ENCODE measurements at places on chromosomes 16 and 17.

GRCh38 chr17:40993084-40993483, 880 bp downstream of the KRTAP3-3 start:
- no peak for DNase-seq

- DNase-seq, result no peak
These were observed 29.9 kb downstream of the PEMT start for GRCh38 chr17:17561408-17562145.

GRCh38 chr16:69108064-69108904, 2.8 kb downstream of the HAS3 start:
- no peak for DNase-seq

DNA sequence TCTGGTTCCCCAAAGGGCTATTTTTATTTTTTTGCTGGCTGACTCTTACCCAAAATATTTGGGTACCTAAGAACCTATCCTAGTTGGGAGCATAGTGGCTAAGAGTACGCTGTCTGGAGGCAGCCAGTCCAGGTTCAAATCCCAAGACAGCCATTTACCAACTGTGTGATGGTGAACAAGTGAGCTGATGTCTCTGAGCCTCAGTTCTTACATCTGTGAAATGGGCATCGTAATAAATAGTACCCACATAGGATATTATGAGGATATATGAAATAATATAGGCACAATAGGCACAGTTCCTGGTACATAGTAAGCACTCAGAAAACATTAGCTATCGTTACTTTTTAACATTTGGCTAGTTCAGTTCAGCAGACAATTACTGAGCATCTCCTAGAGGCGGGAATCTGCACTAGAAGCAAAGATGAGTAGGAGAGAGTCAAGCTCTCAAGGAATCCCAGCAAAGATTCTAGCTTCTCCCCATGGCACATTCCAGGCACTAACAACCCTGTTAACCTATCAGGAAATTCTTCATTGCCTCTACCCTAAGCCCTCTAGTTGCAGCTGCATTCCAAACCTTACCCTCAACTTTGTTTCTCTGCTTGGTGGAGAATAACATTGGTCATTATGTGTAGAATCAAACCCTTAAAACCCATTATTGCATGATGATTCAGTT, 31.6 kb downstream of the GPR139 start:
- no peak for DNase-seq

- DNase-seq, result no peak
These were observed at the start of gene KATNB1 for GRCh38 chr16:57735755-57736418. Gene KATNB1 (plus strand): TSS chr16:57735770. CDS start chr16:57737244, 1,474 bp downstream.

DNA sequence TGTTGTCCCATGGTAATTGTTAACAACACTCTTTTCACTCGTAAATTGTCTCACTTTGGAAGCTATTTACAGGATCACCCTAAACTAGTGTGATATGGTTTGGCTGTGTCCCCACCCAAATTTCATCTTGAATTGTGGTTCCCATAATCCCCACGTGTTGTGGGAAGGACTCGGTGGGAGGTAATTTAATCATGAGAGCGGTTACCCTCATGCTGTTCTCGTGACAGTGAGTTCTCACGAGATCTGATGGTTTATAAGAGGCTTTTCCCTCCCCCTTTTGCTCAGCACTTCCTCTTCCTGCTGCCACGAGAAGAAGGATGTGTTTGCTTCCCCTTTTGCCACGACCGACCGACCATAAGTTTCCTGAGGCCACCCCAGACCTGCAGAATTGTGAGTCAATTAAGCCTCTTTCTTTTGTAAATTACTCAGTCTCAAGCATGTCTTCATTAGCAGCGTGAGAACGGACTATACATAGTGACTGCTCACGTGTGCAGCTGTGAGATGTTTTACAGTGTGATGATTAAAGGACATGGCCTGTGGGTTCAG, 34.4 kb downstream of the DNAH3 start:
- DNase-seq, result peak; percentile 5

- DNase-seq, result no peak
These were observed 33.2 kb downstream of the GPRC5B start for GRCh38 chr16:19851476-19851875.

GRCh38 chr17:8724451-8724850, 20.2 kb downstream of the CCDC42 start:
- DNase-seq, result no peak

- no peak for DNase-seq
These were observed 23.8 kb downstream of the NACA2 start for GRCh38 chr17:61567045-61567802.

- DNase-seq, result no peak
These were observed 14.4 kb upstream of the KCNJ18 start for GRCh38 chr17:21677911-21678310.

GRCh38 chr16:79613009-79613408, 12.5 kb upstream of the MAF start:
- no peak for DNase-seq

GRCh38 chr16:67226295-67226803, 581 bp upstream of the TMEM208 start:
- no peak for DNase-seq

GRCh38 chr16:67430977-67431774, at the start of gene HSD11B2:
Gene HSD11B2 (plus strand): TSS chr16:67431121. CDS start chr16:67431249, 128 bp downstream.
- DNase-seq, result peak; percentile 22

DNA sequence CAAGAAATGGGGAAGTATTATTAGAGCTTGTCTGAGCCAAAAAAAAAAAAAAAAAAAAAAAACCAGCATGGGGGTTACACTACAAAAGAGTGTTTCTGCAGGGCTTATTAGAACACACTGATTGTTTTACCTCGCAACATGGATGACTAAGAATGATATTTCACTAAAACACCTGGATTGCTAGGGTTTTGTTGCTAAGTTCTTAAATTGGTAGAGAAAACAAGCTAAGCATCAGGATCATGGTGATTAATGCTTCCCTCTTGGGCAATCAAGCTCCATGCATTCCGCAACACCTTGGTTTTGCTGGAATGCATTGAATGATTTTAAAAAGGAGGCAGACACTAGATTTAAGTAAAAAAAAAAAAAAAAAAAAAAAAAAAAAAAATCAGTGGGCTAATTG, 931.4 kb upstream of the CDH8 start:
- no peak for DNase-seq

GRCh38 chr17:48294020-48294805, 135.8 kb downstream of the SKAP1 start:
- peak; percentile 8 for DNase-seq

- no peak for DNase-seq
These were observed 15.0 kb downstream of the ITGB4 start for GRCh38 chr17:75736173-75736835.

GRCh38 chr17:40437095-40437732, 6.0 kb upstream of the IGFBP4 start:
- no peak for DNase-seq

- DNase-seq, result no peak
These were observed 43.7 kb downstream of the COTL1 start for GRCh38 chr16:84574191-84574590.

DNA sequence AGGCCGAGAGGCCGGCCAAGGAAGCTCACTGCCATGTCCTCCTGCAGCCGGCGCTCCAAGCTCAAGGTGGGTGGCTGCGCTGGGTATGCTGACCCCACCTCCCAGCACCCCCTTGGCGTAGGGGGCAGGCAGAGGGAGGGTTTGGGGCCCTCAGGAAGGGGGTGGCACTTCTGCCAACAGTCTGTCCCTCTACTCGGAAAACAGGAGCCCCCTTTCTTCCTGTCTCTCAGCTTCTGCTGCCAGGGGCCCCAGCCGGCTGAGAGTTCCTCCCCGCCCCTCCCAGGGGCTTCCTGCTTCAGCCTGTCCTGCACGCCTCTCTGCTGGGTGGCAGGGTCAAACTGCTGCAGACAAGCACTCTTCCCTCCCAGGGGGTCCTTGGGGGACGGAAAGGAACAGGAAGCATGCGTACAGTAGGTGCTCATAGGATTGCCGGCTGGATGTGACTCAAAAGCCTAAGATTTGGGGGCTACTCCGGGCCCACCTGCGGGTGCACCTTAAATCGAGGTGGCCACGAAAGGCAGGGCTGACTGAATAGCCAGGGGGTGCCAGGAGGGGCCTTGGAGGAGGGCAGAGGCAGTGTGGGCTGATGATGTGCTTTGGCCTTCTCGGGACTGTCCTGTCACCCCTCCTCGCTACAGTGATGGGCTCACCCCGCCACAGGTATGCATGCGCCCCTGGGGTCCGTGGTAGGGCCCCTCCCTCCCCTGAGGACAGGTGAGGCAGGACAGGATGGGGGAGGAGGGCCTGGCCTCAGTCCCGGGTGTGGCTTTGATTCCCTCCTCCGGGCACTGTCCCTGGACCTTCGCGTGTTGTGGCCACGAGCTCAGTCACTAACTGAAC, 4.0 kb downstream of the CBX2 start:
- DNase-seq, result no peak

GRCh38 chr17:55962951-55963401, 190.3 kb upstream of the ANKFN1 start:
- DNase-seq, result no peak

- DNase-seq, result no peak
These were observed 7.9 kb downstream of the WFIKKN2 start for GRCh38 chr17:50843150-50843905.

GRCh38 chr17:41882756-41883155, 17.5 kb upstream of the KLHL11 start:
- no peak for DNase-seq

DNA sequence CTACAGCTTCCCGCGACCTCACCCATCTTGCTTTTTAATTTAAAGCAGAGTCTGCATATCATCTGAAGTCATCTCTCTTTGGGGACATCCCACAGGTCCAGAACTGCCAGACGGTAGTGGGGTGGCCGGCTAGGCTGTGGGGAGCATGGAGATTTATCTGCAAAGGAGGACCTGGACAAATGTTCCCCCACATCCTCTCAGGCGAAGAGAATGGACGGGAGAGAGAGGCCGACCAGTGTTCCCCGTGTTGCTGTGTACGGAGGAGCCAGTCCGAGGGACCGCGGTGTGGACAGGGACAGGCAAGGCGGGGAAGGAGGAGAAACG, 665 bp upstream of the MT1M start:
- no peak for DNase-seq

DNA sequence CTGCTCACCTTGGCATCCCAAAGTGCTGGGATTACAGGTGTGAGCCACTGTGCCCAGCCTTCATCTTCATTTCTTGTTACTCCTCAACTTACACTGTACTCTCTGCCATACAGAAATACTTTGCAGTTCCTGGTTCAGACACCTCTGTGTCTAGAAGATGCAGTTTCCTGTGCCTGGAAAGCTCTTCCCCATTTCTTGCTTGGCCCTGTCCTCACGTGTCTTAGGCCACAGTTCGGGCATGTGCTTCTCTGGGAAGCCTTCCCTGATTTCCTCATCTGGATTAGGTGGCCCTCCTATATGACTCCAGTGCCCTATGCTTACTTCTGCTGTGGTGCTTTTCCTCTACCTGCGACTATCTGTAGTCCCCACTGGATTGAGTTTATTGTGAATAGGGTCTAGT, 26.5 kb upstream of the CDR2 start:
- DNase-seq, result no peak

DNA sequence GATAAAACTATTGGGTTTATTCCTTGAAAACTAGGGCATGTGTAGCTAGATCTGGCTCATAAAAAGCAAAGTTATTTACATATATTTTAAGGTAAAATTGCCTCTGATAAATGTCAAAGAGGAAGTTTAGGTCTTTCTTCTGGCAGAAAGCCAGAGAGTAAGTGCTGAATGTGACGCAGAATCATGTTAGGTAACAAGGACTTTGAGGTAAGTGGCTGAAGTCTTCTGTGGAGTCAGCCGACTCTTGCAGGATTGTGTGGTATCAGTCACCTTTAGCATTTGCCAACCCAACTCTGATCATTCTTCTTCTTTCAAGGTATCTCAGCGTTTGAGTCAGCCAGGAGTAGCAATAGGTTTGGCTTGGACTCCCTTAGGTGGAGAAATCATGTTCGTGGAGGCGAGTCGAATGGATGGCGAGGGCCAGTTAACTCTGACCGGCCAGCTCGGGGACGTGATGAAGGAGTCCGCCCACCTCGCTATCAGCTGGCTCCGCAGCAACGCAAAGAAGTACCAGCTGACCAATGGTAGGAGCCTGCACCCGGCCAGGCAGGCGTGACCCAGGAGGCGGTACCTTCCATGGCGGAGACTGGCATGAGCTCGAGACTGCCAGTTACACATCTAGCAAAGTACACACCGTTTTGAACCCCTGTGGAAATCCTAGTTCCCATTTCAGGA, 37.9 kb downstream of the SIAH1 start:
- no peak for DNase-seq

GRCh38 chr17:43823350-43824084, 9.4 kb downstream of the MPP3 start:
- DNase-seq, result no peak

GRCh38 chr16:20903116-20903898, 2.7 kb downstream of the LYRM1 start:
- no peak for DNase-seq

GRCh38 chr16:24174957-24175356, 81.2 kb upstream of the CACNG3 start:
- no peak for DNase-seq

GRCh38 chr16:51542981-51543815, 392.1 kb upstream of the SALL1 start:
- DNase-seq, result no peak

GRCh38 chr17:41444186-41444585, 3.4 kb upstream of the KRT38 start:
- DNase-seq, result no peak

DNA sequence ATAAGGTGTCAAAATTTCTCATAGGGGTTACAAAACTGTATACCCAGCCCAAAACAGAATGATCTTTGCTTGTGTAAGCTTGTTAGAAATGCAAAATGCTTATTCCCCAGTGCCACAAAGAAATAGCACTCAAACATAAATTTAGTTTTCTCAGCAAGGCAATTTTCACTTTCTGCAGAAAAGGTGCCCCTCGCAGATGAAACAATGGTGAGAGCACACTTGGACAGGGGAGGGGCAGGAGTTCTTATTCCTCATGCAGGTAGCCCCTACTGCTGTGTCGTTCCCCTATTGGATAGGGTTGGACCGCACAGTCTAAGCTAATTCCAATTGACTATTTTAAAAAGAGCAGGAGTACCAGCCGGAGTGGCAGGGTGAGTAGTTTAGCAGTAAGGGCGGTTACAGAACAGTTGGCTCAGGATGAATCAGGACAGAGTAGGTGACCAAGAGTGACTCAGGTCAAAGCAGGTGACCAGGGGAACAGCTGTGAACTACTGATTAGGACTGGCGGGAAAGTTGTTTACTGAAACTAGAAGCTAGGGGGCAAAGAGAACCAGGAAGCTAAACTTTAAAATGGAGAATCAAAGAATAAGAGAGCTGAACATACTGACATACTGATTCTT, 5.5 kb upstream of the LDHD start:
- DNase-seq, result no peak

DNA sequence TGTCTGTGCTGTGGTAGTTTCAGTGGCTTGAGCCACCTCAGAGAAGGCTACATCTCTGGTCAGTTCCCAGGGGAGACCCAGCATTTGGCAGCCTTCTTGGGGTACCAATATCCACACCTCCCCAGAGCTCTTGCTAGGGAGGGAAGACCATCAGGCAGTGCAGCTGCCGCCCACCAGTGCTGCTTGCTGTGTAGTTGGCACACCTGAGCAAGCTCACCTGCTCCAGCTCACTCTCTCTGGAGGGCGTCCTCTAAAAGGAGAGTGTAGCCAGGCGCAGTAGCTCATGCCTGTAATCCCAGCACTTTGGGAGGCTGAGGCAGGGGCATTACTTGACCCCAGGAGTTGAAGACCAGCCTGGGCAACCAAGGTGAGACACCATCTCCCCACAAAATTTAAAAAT, 29.8 kb downstream of the CDIP1 start:
- DNase-seq, result no peak

- peak; percentile 38 for DNase-seq
These were observed 5.2 kb upstream of the NUBP1 start for GRCh38 chr16:10738231-10739077.

GRCh38 chr16:29996766-29997250, 767 bp downstream of the INO80E start:
- no peak for DNase-seq

- no peak for DNase-seq
These were observed 276.7 kb downstream of the C16orf95 start for GRCh38 chr16:87040169-87041117.

GRCh38 chr16:23182679-23183542, at the start of gene SCNN1G:
Gene SCNN1G (plus strand): TSS chr16:23182745. CDS start chr16:23186272, 3,527 bp downstream.
- no peak for DNase-seq

All from CD4-positive, alpha-beta T cell treated with Interleukin-21 for 1 hour (primary cell).